Stimulated activated CD4-positive, alpha-beta T cell treated with anti-CD3 and anti-CD28 coated beads, Interleukin-15, amount 100 ng/mL, for 24 hours (primary cell): ENCODE measurements at places on chromosomes 13 and 19.

GRCh38 chr19:35337097-35337983 lies 8.4 kb downstream of the CD22 start:
- no peak for DNase-seq

- DNase-seq, result no peak
Observed at GRCh38 chr19:33329736-33330135, 27.4 kb upstream of the CEBPA start.

DNA sequence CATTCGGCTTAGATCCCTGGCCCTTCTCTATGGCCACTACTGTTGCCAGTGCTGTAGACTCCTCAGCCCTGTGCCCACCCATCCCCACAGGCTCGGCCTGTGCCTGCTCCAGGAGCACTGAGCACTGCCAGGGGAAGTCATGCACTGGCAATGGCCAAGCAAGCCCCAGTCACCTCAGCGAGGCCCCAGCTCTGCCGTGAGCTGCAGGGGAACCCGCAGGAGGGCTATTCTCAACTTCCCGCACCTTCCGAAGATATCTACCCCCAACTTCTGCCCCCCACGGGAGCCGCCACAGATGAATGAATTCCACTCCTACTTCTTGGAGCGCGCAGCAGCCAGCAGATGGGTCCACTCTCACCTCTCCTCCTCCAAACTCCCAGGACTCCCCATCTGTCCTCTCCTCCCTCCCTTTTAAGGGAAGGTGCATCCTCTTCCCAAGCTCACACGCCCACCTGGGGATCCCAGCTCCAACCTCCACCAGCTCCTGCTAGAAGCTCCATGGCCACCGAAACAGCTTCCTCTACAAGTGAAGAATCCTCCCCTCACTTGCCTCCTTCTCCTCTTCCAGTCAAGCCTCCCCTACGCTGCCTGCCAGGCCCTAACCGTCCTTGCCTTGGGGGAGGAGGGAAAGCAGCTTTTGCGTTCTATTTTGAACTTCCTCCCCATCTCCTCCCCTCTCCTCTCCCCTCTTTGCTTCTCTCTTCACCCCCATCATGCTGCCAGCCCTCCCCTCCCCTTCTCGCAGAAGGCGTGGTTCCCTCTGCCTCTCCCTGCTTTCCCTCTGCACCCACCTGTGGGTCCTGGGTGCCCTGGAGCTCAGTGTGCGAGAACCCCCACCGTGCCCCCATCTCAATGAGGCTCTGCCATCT lies 52.2 kb downstream of the PEPD start:
- DNase-seq, result no peak

DNA sequence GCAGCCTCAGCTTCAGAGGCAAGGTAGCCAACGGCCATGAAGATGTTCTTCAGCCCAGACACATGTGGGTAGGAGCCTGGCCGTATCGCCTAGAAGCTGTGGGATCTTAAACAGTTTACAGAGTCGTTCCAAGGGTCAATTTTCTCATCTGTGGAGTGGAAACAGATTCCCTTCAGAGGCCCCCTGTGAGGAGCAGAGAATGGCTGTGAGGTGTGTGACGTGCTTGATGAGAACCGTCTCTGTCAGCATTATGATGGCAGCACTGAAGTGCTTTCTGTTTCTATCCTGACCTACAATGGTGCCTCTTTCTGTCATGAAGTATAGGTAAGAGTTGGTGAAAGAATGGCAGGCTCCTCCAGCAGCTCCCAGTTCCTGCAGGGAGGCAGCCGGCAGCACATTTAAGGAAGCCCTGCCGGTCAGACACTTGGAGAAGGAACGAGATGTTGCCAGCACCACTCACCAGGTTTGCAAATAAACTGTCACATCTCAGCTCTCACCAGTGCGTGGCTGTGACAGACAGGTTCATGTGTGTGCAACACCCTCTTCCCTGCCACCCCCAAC lies 277.3 kb downstream of the FOXO1 start:
- DNase-seq, result peak; percentile 56

- no peak for DNase-seq
Observed at GRCh38 chr13:100451923-100452322, 136.7 kb downstream of the GGACT start.

- no peak for DNase-seq
Observed at GRCh38 chr19:55474269-55475265, 1.9 kb upstream of the ZNF628 start.

- no peak for DNase-seq
Observed at GRCh38 chr13:99057310-99057975, 79.6 kb upstream of the DOCK9 start.

DNA sequence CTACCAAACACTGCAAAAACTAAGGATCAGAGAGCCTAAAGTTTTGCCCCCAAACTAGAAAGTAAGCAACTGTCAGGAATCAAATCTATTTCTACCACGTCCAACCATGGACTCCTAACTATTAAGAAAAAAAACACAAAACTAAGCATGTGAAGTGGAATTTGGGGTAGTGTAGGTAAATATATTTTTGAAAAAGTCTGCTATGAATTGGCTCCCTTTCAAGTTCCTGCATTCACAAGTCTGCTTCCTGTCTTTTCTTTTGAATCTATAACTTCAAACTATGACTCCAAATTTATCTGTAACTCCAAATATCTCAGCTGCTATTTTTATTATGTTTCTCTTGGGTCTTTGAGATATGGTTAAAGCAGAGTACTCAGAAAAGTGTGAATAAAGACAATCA lies 47.0 kb downstream of the PCDH9 start:
- no peak for DNase-seq

DNA sequence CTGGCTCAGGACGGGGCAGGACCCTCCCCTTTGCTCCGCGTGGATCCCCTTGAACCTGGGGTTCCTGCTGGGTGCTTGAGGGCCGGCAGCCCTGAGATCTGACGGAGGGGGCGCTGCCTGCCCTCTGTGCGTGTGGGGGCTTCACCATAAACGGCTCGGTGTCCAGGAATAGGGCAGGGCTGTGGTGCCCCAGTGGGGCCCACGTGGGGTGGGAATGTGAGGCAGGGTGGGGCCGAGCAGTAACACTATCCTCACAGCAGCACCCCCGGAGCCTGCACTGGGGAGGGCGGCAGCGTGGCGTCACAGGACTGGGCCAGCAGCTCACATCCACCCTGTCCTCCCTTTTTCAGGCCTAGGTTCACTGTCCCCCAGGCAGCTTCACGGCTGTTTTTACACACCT lies 38.0 kb downstream of the GAS6 start:
- DNase-seq, result no peak

GRCh38 chr13:106996867-106997618 lies 429.1 kb upstream of the ARGLU1 start:
- no peak for DNase-seq

- DNase-seq, result no peak
Observed at GRCh38 chr19:7007859-7008258, 13.4 kb downstream of the MBD3L2B start.

- DNase-seq, result no peak
Observed at GRCh38 chr13:30873499-30873898, 32.6 kb upstream of the MEDAG start.

DNA sequence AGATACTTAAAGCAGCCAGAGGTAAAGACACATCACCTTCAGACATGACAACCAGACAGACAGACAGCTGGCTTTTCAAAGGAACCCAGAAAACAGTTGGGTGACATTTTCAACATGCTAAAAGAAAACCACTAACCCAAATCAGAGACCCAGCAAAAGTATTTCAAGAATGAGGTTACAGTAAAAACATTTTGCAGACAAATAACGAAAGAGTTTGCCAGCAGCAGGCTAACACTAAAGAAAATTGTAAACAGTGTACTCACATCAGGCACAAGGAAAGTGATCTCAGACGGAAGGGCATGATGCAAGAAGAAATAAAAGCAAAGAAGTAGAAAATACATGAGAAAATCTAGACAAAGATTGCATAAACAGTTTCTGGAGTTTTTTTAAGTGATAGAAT lies 46.4 kb downstream of the AP1M1 start:
- no peak for DNase-seq

DNA sequence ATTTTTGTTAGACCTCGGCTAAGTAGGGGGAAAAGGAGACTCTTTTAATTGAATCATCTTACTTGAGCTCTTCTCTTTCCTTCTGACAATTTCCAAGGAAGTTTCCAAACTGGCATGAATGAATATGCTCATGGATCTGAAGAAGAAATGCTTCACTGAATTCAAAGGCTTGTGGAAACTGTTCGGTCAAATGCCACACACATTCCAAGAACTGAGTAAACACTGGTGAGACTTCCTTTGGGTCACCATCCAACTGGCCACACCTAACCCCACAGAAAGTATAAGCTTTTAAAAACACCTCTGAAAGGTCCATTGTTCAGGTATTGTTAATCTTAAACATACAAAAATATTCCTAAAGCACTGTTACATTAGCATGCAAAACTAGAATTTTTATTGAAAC lies 33.6 kb downstream of the MTMR6 start:
- DNase-seq, result no peak
